Adrenal gland (tissue), 19 donors: ENCODE measurements at places on chromosomes 11 and 22. TPM values are rescaled to one million over a fixed set of nuclear protein-coding genes. Genes with fewer than 3 reads are reported as not detected.

OR5B21 gene
- not detected for polyA plus RNA-seq

TP53AIP1 gene
- 1.3 TPM for polyA plus RNA-seq

PDGFD gene
- 74.0 TPM for polyA plus RNA-seq

CHRM1 gene
- polyA plus RNA-seq = 1.4 TPM

VSIG2 gene
- 0.29 TPM for polyA plus RNA-seq

CENPM gene
- 2.1 TPM for polyA plus RNA-seq

NTM gene
- polyA plus RNA-seq = 2.9 TPM

GAB4 gene
- polyA plus RNA-seq = not detected

KLHL35 gene
- 0.38 TPM for polyA plus RNA-seq

GTSE1 gene
- 1.0 TPM for polyA plus RNA-seq

IGSF22 gene
- polyA plus RNA-seq = 0.44 TPM

PHOX2A gene
- 68.9 TPM for polyA plus RNA-seq

ST3GAL4 gene
- polyA plus RNA-seq = 210 TPM

TEX54 gene
- 1.4 TPM for polyA plus RNA-seq

OR8A1 gene
- polyA plus RNA-seq = not detected

MOV10L1 gene
- polyA plus RNA-seq = 0.74 TPM

SHANK2 gene
- 0.77 TPM for polyA plus RNA-seq

OR4D5 gene
- polyA plus RNA-seq = not detected

SEPTIN5 gene
- 10.7 TPM for polyA plus RNA-seq

TSSK2 gene
- polyA plus RNA-seq = not detected

C11orf86 gene
- polyA plus RNA-seq = 6.7 TPM

CSNK2A3 gene
- polyA plus RNA-seq = 2.4 TPM

OR2AG2 gene
- not detected for polyA plus RNA-seq

MIOX gene
- polyA plus RNA-seq = not detected

SAA4 gene
- polyA plus RNA-seq = 4.2 TPM

OR51E2 gene
- polyA plus RNA-seq = not detected

OR51B5 gene
- polyA plus RNA-seq = not detected

DMC1 gene
- 0.22 TPM for polyA plus RNA-seq

BATF2 gene
- polyA plus RNA-seq = 3.7 TPM

DCDC1 gene
- polyA plus RNA-seq = 0.29 TPM

CEND1 gene
- 14.5 TPM for polyA plus RNA-seq

NLRP6 gene
- polyA plus RNA-seq = not detected

SPDYC gene
- not detected for polyA plus RNA-seq

PACSIN3 gene
- polyA plus RNA-seq = 78.9 TPM

WT1 gene
- polyA plus RNA-seq = 0.15 TPM

CCDC81 gene
- polyA plus RNA-seq = 0.46 TPM

KRTAP5-8 gene
- polyA plus RNA-seq = not detected

DKK3 gene
- polyA plus RNA-seq = 74.6 TPM

MSANTD2 gene
- polyA plus RNA-seq = 16.2 TPM

TRIM51 gene
- polyA plus RNA-seq = not detected

KCNQ1OT1 gene
- polyA plus RNA-seq = 0.17 TPM

CTSW gene
- 2.9 TPM for polyA plus RNA-seq

ZNF280A gene
- 5.5 TPM for polyA plus RNA-seq

LINC01488 gene
- polyA plus RNA-seq = not detected

MUC5B gene
- not detected for polyA plus RNA-seq

DRD4 gene
- 1.2 TPM for polyA plus RNA-seq

DBX1 gene
- not detected for polyA plus RNA-seq

INSC gene
- polyA plus RNA-seq = 0.54 TPM

SORL1 gene
- polyA plus RNA-seq = 4.9 TPM

SLC37A2 gene
- 274 TPM for polyA plus RNA-seq

C22orf42 gene
- polyA plus RNA-seq = 0.17 TPM

KCNJ5 gene
- polyA plus RNA-seq = 44.5 TPM
